Psoas muscle (tissue), 8 donors: ENCODE measurements at places on chromosomes 6 and 20. TPM values are rescaled to one million over a fixed set of nuclear protein-coding genes. Genes with fewer than 3 reads are reported as not detected.
A peak's percentile ranks its signal among the peaks of the same experiment; 100 is the strongest.

The STMND1 gene
- total RNA-seq = not detected

The ANKRD66 gene
- total RNA-seq = not detected

The PDYN gene
- total RNA-seq = not detected

The KCNK16 gene
- not detected for total RNA-seq

The TGM2 gene
- 117 TPM for total RNA-seq

The BMP7 gene
- total RNA-seq = not detected

The ULBP2 gene
- 0.75 TPM for total RNA-seq

DNA sequence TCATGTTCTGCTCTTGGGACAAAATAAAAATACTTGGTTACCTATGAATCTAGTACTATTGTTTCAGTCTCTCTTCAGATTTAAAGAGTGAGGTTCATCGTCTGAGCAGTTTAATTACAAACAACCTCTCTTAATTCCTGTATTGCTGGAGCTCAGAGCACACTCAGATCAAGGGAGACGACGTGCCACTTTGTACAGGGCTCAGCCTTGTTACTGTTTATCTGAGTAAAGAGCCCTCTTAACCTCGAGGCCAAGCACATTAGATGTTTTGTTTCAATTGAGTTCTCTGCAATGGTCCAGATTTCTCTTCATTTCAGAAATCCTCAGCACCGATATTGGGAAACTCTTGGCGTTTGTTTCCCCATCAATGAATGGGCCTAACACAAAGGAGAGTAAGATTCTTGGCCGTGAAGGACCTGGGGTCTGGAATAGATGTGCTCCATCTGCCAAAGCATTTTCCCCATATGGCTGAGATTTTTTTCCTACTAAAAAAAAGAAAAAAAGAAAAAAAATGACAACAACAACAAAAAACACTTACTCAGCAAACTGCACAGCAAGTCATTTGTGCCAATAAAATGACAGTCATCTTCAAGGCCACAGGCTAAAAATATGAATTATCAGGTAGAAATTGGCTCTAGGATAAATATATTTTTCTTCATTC is 82.6 kb upstream of the CCN6 start:
- H3K4me3 ChIP-seq = no peak overlapping the region
- no peak overlapping the region for H3K27ac ChIP-seq
- no peaks in the 10 kb centered on the region for H3K36me3 ChIP-seq
- DNase-seq = no peak
- peaks cover 1% of the 10 kb centered on the region for H3K27me3 ChIP-seq
- H3K4me1 ChIP-seq = no peaks in the 10 kb centered on the region

DNA sequence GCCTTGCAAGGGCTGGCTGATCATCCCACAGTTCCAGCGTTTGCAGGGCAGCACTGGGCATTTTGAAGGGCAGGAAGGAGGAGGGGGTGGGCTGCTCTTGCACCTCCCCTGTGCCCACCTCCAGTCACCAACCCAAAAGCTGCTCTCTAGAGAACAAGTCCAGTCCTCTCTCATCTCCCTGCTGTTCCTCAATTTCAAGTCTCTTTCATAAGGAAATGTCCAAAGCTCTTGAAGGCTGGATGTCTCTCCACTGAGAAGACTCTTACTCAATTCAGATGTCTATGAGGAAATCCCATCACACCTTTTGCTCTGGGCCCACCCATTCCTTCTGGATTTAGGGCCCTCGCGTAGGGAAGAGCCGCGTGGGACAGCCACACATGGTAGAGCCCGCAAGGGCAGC is 31.7 kb downstream of the WRNIP1 start:
- no peak overlapping the region for H3K4me3 ChIP-seq
- H3K27me3 ChIP-seq = no peaks in the 10 kb centered on the region
- no peaks in the 10 kb centered on the region for H3K36me3 ChIP-seq
- no peak overlapping the region for H3K27ac ChIP-seq
- H3K4me1 ChIP-seq = peaks cover 2% of the 10 kb centered on the region

DNA sequence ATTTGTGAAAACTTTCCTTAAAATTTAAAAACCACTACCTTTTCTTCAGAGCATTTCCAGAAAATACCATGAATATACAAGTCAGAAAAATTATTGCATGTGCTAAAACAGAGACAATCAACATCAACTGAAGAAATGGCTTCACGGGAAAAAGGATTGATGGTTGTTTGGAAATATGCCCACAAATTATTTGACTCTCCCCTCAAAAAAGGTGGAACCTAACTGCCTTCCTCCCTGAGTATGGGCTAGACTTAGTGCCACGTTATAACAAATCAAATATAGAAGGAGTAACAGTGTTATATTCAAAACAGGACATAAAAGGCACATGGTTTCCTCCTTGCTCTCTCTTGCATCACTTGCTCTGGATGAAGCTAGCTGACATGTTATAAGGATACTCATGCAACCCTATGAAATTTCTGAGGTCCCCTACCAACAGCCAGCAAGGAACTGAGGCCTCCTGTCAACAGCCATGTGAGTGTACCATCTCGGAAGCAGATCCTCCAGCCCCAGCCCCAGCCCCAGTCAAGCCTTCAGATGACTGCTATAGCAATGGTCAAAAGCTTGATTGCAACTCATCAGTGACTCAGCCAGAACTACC is 8.4 kb downstream of the BTBD9 start:
- no peak for DNase-seq
- H3K36me3 ChIP-seq = no peaks in the 10 kb centered on the region
- H3K27me3 ChIP-seq = no peaks in the 10 kb centered on the region
- H3K4me3 ChIP-seq = no peak overlapping the region

DNA sequence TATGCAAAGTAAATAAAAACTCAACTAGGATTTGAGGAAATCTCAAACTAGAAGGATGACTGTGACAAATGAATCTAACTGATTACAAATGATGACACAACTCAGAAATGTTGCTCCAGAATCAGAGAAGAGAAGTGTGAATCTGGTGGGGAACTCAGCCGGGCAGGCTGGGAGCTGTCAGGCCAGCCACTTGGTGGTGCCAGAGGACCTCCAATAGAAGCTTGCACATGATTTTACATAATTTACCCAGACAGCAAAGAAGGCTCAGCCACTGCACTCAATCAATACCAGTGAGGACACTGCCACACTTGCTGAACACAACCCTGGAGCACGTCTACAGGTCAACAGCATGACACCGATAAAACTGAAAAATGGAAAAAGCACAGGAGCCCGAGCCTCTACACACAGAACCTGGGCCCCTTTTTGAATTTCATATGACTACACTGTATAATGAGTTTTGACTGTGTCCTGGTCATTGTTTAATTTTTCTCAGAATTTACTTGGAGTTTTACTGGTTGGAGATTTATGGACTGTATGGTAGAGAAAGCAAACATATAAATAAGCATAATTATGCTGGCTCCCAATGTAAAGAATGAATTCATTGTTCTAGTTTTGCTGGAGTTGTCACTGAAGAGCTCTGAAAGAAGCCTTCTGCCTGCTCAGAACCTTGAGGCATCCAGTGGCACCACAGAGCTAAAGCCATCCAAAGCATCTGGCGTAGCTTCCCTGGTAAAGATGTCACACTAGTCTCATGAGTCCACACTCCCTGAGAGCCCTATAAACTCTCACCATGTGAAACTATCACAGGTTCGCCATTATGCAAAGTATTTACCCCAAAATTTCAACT is 296.5 kb downstream of the THBS2 start:
- no peaks in the 10 kb centered on the region for H3K27me3 ChIP-seq
- H3K27ac ChIP-seq = no peak overlapping the region
- no peak overlapping the region for H3K4me3 ChIP-seq
- no peaks in the 10 kb centered on the region for H3K36me3 ChIP-seq

GRCh38 chr20:58169450-58169849 is 59.0 kb downstream of the ANKRD60 start:
- no peak overlapping the region for H3K27ac ChIP-seq
- no peaks in the 10 kb centered on the region for H3K27me3 ChIP-seq
- H3K36me3 ChIP-seq = no peaks in the 10 kb centered on the region
- DNase-seq = no peak

DNA sequence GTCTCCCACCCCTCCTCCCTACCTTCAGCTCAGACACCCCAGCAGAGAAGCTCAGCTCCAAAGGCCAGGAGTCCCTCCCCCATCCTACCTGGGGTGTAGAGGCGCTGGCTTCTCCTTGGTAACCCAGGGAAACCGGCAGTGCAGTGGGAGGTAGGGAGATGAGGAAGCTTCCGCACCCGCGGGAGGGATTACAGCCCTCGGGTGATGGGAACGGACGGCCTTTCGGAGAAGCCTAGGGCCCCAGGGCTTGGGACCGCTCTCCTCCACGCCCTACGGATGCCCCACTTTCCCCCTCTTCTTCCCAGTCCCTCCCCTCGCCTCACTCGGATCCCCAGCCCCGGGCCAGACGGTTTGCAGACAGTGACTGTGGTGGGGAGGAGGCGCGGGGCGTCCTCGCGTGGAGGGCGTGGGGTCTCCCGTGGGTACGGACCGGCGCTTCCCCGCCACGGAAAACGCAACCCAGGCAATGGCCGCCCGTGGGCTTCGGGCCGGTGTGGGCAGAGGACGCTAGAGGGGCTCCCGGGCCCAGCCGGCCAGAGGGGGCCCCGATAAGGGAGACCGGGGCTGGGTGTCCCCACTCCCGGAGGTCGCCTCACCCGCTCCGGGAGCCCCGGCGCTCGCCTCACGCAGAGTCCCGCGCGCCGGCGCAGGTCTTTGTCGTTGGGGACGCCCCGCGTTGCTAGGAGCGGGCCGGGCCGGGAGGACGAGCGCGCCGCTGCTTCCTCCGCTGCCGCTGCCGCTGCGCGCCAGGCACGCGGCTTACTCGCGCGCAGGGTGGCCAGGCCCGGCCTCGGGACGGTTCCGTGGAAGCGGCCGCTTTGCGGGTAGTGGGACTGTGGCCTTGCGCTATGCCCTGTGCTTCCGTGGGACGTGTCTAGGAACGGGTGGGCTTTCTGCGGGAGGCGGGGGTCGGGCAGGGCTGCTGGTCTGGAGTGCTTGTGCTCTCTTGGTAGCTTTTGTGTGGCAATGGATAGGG is 15.8 kb downstream of the AARS2 start:
- peak; percentile 57 for DNase-seq
- peaks cover 12% of the 10 kb centered on the region for H3K27me3 ChIP-seq
- H3K4me1 ChIP-seq = peaks cover 10% of the 10 kb centered on the region
- H3K4me3 ChIP-seq = peak overlapping the region; percentile 70
- no peak overlapping the region for H3K27ac ChIP-seq

DNA sequence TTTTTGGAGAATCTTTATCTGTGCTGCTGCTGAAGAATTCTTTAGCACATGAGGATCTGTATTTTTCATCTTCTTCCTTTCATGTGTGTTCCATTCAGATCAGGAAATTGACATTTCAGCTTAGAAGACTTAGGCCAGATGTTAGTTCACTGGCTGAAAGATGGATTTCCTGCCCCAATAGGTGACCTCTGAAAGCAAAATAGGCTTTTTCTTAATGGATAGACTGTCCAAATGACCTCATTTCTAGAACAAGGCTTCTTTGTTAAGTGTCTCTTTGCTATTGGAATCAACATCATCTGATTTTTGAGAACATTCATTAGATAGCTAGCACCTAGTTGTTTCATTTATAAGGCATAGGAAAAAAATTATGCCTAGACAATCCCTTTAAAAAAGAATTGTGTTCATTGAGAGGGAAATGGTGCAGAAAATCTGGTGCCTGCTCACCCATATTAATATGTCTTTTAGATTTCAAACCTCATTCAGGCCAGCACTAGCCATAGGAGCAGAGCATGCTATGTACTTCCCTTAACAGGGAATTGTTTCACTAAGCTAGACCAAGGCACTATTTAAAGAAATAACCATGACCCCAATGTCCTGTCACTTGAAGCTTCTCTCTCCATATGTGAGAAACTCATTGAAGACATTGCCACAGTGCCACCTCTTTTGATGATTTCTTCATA is 13.6 kb upstream of the SASH1 start:
- H3K4me3 ChIP-seq = no peak overlapping the region
- DNase-seq = no peak
- no peaks in the 10 kb centered on the region for H3K36me3 ChIP-seq
- no peaks in the 10 kb centered on the region for H3K27me3 ChIP-seq

DNA sequence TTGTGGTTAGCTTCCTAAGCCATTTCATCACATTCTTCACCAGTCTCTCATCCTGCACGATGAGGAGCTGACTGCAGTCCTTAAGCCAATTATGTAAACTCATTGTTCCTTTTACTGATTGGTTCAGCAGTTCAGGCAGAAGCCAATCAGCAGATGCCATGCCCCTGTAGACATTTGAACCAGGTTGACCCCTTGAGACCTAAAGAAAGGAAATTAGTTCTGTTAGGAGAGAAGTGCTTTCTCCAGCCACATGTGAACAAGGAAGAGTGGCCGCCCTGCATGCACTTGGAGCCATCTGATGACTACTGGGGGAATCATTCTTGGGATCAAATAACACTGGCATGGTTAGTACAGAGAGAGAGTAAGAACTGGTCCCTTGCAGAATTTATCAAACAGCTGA is 535.2 kb upstream of the ID4 start:
- no peaks in the 10 kb centered on the region for H3K27me3 ChIP-seq
- H3K36me3 ChIP-seq = no peaks in the 10 kb centered on the region
- H3K4me1 ChIP-seq = no peaks in the 10 kb centered on the region
- H3K27ac ChIP-seq = no peak overlapping the region
- H3K4me3 ChIP-seq = no peak overlapping the region
- no peak for DNase-seq

- no peaks in the 10 kb centered on the region for H3K27me3 ChIP-seq
- H3K4me3 ChIP-seq = no peak overlapping the region
- DNase-seq = no peak
Measured at GRCh38 chr6:133114973-133115372, 126.2 kb upstream of the EYA4 start.

- no peak overlapping the region for H3K4me3 ChIP-seq
- peak; percentile 61 for DNase-seq
- no peaks in the 10 kb centered on the region for H3K27me3 ChIP-seq
- H3K27ac ChIP-seq = peak overlapping the region; percentile 75
- peaks cover 33% of the 10 kb centered on the region for H3K4me1 ChIP-seq
- H3K36me3 ChIP-seq = no peaks in the 10 kb centered on the region
Measured at GRCh38 chr6:89375427-89376267, 23.1 kb upstream of the UBE2J1 start.

- H3K27ac ChIP-seq = no peak overlapping the region
- H3K4me1 ChIP-seq = no peaks in the 10 kb centered on the region
- no peak overlapping the region for H3K4me3 ChIP-seq
- H3K36me3 ChIP-seq = no peaks in the 10 kb centered on the region
- H3K27me3 ChIP-seq = no peaks in the 10 kb centered on the region
Measured at GRCh38 chr20:51190783-51191180, 167.9 kb upstream of the KCNG1 start.

GRCh38 chr20:8385247-8385646 is 253.2 kb downstream of the PLCB1 start:
- DNase-seq = peak; percentile 11
- H3K36me3 ChIP-seq = no peaks in the 10 kb centered on the region
- H3K27me3 ChIP-seq = no peaks in the 10 kb centered on the region
- peaks cover 22% of the 10 kb centered on the region for H3K4me1 ChIP-seq
- H3K27ac ChIP-seq = no peak overlapping the region

DNA sequence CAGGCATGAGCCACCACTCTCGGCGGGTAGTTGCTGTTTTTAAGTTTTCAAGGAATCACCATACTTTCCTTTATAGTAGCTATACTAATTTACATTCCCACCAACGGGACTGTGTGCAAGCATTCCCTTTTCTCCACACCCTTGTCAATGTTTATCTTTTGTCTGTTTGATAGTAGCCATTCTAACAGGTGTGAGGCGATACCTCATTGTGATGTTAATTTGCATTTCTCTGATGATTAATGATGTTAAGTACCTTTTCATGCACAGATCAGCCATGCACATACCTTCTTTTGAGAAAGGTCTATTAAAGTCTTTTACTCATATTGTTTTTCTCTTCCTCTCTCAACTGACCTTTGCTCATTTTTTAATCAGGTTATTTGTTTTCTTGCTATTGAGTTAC is 43.0 kb upstream of the CCND3 start:
- H3K27ac ChIP-seq = no peak overlapping the region
- no peak for DNase-seq
- H3K4me3 ChIP-seq = no peak overlapping the region
- no peaks in the 10 kb centered on the region for H3K27me3 ChIP-seq
- no peaks in the 10 kb centered on the region for H3K36me3 ChIP-seq
